ENCODE measurements at places on chromosomes 1 and 21. TPM values are rescaled to one million over a fixed set of nuclear protein-coding genes. Genes with fewer than 3 reads are reported as not detected.

Gene OR2L3
- total RNA-seq = not detected

Gene ZNF648
- not detected for total RNA-seq

Gene YARS1
- total RNA-seq = 154 TPM

Gene NPR1
- total RNA-seq = 0.58 TPM

Gene MX2
- total RNA-seq = 1.8 TPM

Gene C1orf35
- total RNA-seq = 11.7 TPM

Gene ADAM30
- not detected for total RNA-seq

Gene CRYAA
- total RNA-seq = not detected

Gene SFN
- 1.6 TPM for total RNA-seq

Measured in smooth muscle cell of trachea (primary cell).